Left ventricle myocardium superior (tissue), 1 donor: ENCODE measurements at places on chromosomes 6 and 20.

DNA sequence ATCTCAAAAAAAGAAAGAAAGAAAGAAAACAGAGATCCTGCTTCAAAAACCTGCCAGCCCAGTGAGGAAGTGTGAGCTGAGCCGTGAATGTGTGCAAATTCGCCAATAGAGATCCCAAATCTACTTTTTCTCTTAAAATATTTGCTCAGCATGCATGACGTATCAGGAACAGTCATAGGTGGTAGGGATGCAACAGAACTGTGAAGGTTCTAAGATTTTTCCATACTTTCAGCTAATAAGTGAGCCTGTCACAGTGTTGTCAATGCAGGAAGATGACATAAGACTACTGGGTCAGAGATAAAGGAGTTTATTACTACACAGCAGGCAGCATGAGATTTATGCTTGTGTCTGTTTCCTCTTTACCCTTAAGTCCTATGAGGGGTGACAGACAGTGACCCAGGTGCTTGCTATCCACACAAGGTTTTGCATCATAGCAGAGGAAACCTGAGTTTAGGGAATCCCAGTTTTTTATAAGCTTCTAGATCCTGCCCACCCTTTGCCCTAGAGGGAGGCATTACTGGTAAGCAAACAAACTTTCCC lies 273.4 kb downstream of the BMP7 start:
- DNase-seq, result no peak

DNA sequence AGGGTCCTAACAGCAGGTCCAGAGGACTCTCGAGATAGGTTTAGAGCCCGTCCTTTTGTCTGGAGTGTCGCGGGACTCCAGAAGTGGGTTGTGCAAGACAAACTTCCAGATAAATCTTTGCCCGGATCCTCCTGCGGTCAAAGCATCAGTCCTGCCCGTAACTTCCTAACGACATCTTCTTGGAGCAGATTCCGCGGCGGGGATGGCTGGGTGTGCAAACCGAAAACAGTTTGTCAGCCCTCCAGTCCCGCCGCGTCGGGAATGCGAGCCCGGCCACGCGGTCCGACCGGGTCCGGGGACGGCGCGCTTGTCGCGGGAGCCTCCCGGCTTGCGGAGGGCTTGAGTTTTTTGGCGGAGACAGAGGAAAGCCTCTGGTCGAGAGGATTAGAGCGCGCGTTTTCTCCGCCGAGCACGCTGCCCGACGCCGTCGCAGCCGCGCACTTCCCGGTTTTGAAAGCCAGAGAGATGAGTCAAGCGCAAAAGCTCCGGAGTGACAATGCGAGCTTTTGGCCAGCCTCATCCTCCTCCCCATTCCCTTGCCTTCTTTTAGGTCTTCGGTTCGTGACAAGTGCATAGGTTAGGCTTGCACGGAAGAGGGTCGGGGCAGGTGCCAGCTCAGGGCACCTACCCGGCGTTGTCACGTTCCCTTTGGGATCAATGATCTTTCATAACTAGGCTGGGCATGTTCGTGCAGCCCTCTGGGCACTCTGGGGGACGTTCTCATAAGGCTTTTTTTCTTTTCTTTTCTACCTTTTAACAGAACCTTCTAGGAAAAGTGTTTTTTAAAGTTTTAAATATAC lies 91.3 kb upstream of the PRDM1 start:
- peak; percentile 70 for DNase-seq

DNA sequence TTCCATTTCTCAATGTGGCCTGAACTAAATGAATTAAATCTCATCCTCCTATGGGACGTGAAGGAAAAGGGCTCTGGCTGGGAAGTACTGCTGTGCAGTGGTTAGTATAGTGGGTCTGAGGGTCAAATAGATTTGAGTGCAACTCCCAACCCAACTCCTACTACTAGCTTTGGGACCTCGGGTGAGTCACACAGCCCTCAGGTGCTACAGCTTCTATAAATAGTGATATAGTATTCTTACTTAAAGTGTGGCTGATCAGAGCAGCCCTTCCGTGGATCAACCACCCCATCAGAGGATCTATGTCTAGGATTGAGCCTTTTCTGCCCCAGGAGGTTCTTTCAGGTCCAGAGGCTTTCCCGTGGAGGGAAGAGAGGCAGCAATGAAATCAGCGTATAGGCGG lies 904 bp upstream of the UST start:
- DNase-seq, result no peak

DNA sequence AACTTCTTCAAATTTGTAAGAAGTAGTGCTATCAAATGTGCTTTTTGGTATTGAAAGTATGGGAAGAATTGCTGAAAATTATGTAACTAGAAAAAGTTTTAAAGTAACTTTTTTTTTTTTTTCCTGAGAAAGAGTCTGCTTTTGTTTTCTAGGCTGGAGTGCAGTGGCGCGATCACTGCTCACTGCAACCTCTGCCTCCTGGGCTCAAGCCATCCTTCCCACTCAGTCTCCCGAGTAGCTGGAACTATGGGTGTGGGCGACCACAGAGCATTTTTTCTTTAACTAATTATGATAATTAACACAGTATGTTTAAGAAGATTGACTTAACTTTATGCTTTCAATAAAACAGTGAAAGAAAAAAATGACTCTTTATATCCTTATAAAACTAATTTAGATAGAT lies 38.4 kb downstream of the BMP5 start:
- peak; percentile 25 for DNase-seq

DNA sequence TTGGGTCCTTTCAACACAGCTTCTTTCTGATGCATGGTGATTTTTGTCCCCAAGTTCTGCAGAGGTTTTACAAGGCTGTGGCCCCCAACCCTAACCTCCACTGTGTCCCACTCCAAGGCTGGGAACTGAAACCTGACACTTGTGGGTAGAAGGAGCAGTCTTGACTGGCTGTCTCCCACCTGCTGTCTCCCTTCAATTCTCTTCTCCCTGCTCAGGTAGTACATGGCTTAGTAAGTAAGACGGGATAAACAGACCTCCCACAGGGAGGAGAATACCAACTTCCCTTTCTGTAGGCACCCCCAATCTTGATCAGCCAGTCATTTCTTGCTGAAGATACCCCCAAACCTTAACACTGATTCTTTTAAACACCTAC lies 25.0 kb downstream of the TGM6 start:
- no peak for DNase-seq

- DNase-seq, result no peak
Observed at GRCh38 chr20:34415079-34415478, 52.0 kb downstream of the ITCH start.

- no peak for DNase-seq
Observed at GRCh38 chr20:59013031-59013951, 5.9 kb upstream of the TUBB1 start.

GRCh38 chr6:135141728-135142127 lies 39.4 kb upstream of the MYB start:
- no peak for DNase-seq

DNA sequence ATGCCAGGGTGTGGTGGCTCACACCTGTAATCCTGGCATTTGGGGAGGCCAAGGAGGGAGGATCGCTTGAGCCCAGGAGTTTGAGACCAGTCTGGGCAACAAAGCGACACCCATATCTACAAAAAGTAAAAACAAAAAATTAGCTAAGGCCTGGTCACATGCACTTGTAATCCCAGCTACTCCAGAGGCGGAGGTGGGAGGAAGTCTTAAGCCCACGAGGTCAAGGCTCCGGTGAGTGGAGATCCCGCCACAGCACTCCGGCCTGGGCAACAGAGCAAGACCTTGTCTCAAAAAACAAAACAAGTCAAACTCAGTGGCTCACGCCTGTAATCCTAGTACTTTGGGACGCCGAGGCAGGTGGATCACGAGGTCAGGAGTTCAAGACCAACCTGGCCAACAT lies 35.6 kb downstream of the SRSF3 start:
- DNase-seq, result no peak

- DNase-seq, result no peak
Observed at GRCh38 chr6:130037207-130037811, 18.9 kb downstream of the L3MBTL3 start.

DNA sequence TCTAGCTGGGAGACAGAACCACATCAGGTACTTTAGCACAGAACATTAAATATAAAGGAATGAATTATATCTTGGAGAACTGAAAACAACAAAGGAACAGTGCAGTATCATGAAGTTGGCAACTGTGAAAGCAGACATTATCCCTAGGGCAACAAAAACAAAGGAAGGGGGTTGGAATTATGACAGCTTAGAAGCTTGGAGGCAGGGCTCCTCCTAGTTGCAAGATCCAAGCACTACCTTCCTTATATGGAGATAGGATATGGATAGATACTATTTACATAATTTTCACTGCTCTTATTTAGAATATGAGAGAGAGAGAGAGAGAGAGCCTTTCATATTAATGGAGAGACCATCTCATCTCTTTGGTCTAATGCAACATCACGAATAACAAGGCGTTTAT lies 27.0 kb downstream of the TMEM14A start:
- DNase-seq, result no peak

DNA sequence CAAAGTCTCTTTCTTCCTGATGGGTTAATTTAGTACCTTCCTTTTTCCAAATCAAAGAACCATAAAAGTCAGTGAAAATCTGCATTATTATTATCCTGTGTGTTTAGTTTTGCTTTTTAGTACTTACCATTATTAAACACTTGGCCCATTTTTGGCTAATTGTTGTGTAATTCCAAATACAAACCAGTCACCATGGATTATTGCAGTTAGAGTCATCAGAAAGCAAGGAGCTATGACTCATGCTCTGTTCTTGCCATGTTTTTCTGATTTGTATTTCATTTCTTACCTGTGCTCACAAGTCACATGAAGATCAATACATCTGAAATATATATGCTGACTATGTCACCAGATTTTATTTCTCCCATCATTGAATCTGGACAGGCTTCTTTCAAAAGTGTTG lies 31.3 kb downstream of the SLC22A3 start:
- no peak for DNase-seq

- DNase-seq, result no peak
Observed at GRCh38 chr6:78462728-78463127, 404.6 kb upstream of the IRAK1BP1 start.

- no peak for DNase-seq
Observed at GRCh38 chr6:35451354-35452182, 570 bp upstream of the FANCE start.

DNA sequence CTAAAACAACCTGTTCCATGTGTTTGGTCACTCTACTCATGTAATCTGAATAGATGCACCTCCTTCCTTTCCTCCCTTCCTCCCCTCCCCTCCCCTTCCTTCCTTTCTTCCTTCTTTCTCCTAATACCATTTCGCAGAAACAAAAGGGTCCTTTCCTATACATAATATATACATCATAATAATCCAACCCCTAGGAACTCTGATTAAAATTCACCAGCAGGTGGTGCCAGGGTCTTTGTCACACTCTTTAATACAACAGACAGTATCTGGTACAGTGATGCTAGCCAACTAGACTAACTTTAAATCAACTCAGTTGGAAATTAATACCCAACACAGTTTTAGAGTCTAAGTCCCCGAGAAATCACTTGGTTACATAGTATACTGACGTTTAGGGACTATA lies 181.2 kb upstream of the SHLD1 start:
- no peak for DNase-seq

DNA sequence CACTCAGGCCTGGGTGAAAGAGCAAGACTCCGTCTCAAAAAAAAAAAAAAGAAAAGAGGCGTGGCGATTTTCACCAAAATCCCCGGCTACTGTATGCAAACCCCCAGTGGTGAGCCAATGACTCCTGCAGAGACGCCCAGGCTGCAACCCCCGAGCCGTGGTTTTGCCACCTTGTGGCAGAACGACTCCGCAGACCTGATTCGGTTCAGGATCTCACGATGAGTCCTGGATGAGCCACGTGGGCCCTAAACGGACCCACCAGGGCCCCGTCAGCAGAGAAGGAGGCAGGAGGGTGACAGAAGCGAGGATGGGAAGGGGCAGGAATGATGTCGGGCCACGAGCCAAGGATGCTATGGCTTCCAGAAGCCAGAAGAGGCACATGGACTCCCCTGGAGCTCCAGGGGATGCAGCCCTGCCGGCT lies 42.5 kb downstream of the SLC2A4RG start:
- DNase-seq, result no peak

- no peak for DNase-seq
Observed at GRCh38 chr6:160791981-160792418, 90.0 kb downstream of the PLG start.

DNA sequence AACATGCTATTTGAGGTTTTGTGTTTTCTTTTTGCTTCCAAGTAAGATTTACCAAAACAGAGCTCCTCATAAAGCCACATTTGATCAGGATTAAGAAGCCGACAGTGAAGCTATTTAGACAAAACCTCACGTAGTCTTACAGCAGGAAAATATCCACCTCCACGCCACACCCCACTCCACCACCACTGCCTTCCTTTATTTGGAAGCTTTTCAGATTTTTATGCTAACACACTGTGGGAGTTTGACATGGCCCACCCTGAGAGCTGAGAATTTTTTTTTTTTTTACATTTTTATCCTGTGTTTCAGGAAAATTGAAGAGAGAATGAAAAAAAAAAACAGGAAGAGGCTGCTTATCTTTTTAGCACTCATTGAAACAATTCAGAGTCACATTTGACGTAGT lies 104.8 kb upstream of the MC3R start:
- DNase-seq, result no peak

GRCh38 chr20:18754030-18754652 lies 59.4 kb upstream of the SCP2D1 start:
- DNase-seq, result no peak

- DNase-seq, result no peak
Observed at GRCh38 chr6:32906539-32906938, 34.3 kb downstream of the HLA-DMB start.

DNA sequence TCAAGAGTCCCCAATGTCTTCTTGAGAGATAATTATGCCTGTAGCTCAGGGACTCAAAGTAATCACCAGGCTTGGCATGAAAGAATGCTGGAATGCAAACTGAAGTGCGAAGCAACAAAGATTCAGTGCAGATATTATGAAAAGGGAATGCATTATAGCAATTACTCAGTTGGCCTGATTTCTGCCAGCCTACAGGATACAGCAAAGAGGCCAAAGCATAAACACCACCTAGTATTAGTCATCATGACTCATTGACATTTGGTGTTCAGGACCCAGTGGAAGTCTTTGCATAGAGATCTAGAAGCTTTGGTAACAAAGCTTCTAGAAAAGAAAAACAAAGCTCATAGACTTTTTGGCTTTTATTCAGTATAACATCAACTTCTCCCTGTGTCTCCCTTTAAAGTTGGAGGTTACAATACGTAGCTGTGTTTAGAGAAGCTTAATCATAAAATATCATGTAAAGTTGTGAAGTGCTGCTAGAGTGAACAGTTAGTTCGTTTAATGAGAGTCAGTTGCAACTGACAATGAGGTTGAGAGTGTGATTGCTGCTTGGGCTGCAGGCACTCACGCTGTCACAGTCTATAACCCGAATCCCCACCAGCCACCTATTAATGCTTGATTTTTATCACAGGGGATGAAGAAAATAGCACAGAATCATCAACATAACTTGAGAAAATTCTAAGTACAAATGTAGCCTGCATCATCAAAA lies 932.7 kb downstream of the TFAP2A start:
- no peak for DNase-seq

- peak; percentile 94 for DNase-seq
Observed at GRCh38 chr6:157323255-157323965, at the start of gene TMEM242. Gene TMEM242, minus strand, starts transcription at chr6:157323519. Its CDS starts 20 bp downstream, at chr6:157323499.

GRCh38 chr6:118558464-118559217 lies 10.5 kb downstream of the PLN start:
- DNase-seq, result no peak

- no peak for DNase-seq
Observed at GRCh38 chr6:135576055-135576454, 78.5 kb upstream of the AHI1 start.
